Activated CD8-positive, alpha-beta memory T cell treated with anti-CD3 and anti-CD28 coated beads for 4 hours (primary cell): ENCODE measurements at places on chromosomes 3 and 15.

DNA sequence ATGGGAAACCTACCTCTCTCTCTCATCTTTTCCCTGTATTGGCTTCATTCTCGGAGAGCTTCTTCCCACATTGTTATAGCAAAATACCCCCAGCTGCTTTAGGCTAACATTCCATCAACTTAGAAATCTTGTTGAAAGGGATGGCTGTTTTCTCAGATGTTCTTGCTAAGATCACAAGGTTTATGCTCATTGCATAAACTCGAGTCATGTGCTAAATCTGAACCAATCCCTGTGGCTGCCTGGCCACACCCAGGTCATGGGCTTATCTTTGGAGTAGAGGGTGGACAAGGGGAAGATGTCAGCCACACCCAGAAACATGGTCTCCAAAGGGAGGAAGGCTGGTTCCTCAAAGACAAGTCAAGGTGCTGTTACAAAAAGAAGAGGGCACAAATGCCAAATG lies 150.6 kb upstream of the UMPS start:
- no peak for DNase-seq

GRCh38 chr15:100373942-100374341 lies 32.2 kb upstream of the ADAMTS17 start:
- no peak for DNase-seq

GRCh38 chr15:66046751-66047150 lies 177.5 kb downstream of the RAB11A start:
- no peak for DNase-seq

GRCh38 chr15:38253351-38253781 lies 730 bp downstream of the SPRED1 start:
- no peak for DNase-seq

- DNase-seq: no peak
Observed at GRCh38 chr3:160218136-160218535, 7.1 kb upstream of the C3orf80 start.

GRCh38 chr3:171788546-171789351 lies 21.5 kb downstream of the PLD1 start:
- DNase-seq: no peak

- DNase-seq: no peak
Observed at GRCh38 chr3:47930979-47931378, 85.2 kb downstream of the MAP4 start.

DNA sequence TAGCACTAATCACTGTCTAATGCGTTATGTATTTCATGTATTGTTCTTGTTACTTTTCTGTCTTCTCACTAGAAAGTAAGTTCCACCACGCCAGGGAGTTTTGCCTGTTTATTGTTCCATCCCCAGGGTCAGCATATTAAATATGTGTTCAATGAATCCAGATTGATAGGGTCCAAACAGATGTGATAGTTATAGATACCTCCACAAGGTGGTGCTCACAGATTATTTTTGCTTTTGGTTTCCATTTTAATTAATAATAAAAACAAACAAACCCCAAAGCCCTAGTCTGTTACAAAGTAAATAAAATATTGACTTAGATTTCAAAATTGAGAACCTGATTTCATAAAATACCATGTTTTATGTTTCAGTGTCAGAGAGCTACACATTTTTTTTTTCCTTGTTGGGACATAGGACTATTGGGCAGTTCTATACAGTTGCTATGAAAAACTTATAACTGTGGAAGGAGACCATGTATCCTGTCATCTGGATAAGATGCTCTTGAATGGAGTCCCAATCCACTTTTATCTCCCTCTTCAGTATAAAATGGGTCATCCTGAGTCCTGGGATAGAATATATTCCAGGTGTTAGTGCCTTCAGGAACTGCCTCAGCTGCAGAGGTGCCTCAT lies 12.4 kb downstream of the OTOL1 start:
- DNase-seq: no peak

DNA sequence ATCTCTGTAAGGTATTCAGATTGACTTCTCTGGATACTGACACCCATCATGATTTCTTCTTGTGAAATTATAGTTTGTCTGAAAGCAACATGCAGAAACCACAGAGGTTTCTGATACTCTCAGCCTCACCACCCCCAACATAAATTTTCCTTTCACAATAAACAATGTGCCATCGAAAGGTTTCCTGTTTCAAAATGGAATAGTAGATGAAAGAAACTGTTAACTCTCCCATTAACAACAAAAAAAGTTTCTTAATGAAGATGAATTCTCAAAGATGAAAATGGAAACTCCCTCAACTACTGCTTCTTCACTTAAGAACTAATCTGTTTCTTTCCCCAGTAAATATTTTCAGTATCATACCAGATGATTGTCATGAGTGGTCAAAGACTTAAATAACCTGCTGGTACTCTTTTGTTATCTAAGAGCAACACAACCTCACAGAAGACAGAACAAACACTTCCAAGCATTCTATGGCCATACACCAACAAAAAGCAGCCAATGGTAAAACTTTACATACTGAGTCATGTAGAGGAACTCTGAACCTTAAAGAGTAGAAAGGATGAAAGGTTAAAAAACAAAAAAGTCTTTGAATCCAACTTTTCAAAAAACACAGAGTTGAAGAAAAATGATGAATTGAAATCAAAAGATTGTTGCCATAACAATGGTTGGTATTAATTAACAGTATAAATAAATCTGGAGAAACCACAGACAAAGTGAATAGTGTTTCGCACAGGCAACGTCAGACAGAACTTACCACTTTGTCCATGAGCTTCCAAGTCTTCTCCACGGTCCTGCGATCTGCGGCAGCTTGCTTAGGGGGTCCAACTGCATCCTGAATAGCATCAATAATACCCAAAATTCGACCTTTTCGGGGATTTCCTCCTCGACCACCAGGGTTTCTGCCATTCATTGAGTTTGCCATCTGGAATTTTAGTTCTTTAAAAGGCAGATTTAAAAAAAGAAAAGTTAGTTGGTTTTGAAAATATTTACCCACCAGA lies 1.9 kb downstream of the CBLB start:
- no peak for DNase-seq

GRCh38 chr3:16064642-16065414 lies 109.7 kb upstream of the GALNT15 start:
- DNase-seq: no peak

- DNase-seq: no peak
Observed at GRCh38 chr15:52103217-52104207, 9.1 kb downstream of the BCL2L10 start.

DNA sequence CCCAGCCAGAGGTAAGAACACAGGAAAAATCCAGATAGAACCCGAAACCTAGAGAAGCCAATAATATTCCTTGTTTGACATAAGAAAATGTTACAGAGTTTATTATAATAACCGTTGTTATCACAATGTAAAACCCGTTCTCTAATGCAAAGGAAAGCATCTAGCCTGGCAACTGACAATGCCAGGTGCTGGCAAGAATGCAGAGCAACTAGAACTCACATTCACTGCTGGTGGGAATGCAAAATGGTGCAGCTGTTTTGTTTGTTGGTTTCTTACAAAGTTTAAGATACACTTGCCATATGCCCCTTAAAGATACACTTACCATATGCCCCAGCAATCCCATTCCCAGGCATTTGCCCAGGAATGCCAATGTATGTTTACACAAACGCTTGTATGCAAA lies 23.4 kb downstream of the VPS39 start:
- no peak for DNase-seq

DNA sequence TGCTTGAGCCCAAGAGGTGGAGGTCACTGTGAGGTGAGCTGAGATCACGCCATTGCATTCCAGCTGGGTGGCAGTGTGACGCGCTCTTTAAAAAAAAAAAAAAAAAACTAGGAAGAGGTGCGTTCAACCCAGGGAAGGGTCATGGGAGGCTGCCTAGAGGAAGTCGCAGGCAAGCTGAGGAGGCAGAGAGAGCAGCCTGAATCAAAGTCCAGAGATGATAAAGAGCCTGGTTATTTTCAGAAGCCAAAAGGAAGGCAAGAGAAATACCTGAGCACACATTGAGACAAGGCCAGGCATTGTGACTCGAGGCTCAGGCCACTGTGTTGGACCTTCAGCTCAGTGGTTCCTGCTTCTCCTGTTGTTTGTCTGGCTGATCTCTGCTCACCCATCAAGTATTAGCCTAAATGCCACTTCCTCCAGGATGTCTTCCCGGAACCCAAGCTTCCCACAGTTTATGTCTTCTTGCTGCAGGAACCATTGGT lies 16.1 kb upstream of the GCNT3 start:
- no peak for DNase-seq

GRCh38 chr15:81311752-81312464 lies 12.0 kb downstream of the STARD5 start:
- DNase-seq: no peak

- DNase-seq: no peak
Observed at GRCh38 chr3:45095916-45096526, 50.2 kb downstream of the CDCP1 start.

DNA sequence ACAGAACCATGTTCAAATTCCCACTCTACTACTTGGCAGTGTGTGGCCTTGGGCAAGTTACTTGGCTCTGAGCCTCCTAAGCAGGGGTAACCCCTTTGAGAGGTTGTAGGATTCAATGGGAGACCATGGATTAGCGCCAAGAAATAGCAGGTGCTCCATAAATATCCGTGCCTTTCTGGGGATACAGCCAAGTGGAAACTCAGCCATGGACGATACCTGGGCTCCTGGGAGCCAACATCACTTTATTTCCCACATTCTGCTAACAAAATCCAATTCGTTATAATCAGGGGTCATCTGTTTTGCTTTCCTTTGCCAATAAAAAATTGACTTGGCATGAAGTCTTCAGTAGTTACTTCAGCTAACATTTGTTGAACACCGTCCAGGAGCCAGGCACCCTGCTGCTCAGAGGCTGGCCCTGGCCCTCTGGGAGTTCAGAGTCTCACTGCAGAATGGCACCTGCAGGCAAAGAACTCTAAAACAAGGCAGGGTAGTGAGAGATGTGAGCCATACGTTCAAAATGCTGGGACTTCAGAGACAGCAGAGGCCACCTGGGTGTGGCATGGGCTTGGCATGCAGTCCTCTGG lies 42.3 kb downstream of the ZDHHC19 start:
- no peak for DNase-seq

DNA sequence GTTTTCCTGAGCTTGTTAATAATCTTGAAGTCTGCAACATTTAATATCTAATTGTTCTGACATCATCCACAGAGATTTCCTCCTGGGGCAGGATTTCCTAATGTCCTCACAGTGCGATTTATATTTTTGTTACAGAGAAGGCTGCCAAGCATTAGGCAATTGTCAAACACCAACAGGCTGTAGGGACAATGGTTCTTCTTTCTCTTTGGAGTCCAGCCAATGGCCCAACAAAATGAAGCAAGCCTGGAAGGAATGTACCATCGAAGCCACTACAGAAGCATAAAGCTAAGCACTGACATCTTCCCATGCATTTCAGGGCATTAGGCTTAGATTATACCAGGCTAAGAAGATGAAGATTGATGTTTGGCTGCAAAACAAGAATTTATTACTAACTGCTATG lies 173.0 kb upstream of the FRMD4B start:
- DNase-seq: no peak

GRCh38 chr3:134998158-134998557 lies 203.1 kb downstream of the EPHB1 start:
- DNase-seq: no peak

GRCh38 chr3:175349168-175349567 lies 490.0 kb downstream of the NAALADL2 start:
- no peak for DNase-seq

DNA sequence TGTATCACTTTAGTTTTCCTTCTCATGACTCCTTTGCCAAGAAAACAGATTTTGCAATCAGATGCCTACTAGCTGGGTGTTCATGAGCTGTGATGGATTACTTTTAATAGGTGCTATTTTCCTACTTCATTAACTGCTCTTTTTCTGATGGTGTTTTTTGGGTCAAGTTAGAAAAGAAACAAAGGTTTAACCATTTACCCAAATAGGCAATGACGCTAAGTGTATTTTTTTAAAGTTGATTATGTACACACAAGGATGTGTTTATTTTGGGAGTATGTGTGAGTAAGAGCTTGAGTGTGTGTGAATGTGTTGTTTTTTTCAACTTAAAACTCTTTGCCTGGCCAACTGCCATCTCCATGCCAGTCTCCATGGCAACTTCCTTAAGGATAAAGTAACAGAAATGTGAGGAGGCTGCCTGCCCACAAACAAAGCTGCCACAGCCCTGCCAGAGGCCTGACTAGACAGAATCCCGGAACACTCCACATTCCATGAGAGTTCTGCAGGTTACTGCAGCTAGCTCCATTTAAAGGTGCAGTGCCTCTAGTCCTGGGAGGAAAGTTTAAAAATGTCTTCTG lies 215.6 kb upstream of the RBMS3 start:
- DNase-seq: no peak

DNA sequence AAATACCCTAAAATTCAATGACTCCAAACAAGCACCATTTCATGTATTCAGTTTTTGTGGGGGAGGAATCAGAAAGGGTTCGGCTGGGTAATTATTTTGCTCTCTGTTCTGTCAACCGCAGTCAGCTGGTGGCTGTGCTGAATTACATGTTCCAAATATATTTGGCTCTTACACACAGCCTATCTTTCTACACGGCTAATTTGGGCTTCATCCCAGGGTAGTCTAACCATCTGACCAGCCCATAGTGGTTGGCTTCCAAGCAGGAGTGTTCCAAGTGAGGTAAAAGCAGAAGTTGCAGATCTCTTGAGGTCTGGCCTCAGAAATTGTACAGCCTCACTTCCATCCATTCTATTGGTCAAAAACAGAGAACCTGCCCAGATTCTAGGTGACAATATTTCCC lies 760.8 kb upstream of the SEMA6D start:
- DNase-seq: no peak

GRCh38 chr15:29942143-29942542 lies 119.9 kb upstream of the TJP1 start:
- no peak for DNase-seq

GRCh38 chr3:10700821-10701220 lies 115.2 kb upstream of the SLC6A11 start:
- DNase-seq: no peak

- no peak for DNase-seq
Observed at GRCh38 chr3:160052385-160053047, 63.9 kb downstream of the IL12A start.

DNA sequence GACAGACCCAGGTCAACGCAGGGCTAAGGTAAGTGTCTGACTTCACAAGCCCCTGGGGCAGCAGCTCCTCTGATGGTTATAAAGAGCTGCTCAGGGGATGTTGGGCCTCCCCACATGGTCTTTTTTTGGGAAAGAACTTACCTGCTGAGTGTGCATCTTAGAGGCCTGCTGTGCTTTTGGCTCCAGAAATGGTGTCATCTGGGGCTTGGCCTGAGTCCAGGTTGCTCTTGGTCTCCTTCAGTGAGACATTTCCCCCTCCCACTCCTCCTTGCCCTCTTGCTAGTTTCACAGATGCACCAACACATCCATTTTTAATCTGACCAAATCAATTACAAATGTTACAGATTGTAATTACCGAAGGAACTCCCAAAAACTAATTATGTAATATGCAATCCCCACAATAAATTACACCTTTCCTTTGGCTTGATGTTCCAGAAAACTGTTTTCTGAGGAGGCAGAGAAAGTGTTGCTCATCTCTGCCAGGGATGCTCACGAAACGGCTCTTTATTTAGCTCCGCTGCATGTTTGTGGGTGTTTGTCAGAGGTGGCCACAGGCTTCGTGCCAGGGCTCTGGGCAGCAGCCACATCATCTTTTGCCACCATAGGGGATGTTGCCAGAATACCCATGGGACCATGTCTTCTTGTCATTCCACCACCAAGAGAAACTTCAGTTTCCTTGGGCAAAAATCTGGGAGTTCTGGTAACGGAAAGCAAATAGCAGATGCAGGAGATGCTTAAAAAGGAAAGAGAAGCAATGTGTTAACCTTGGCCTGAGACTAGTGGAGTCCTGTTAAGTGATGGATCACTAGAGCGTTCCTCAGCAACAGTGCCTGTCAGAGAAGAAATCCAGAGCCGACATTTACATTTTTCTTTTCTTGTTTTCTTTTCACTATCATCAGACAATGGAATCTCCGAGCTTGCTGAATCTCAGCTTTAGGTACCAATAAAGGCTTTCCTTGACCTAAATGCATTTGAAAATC lies 799.9 kb downstream of the AGBL1 start:
- DNase-seq: no peak
